ENCODE measurements at places on chromosomes 7 and 10.

DNA sequence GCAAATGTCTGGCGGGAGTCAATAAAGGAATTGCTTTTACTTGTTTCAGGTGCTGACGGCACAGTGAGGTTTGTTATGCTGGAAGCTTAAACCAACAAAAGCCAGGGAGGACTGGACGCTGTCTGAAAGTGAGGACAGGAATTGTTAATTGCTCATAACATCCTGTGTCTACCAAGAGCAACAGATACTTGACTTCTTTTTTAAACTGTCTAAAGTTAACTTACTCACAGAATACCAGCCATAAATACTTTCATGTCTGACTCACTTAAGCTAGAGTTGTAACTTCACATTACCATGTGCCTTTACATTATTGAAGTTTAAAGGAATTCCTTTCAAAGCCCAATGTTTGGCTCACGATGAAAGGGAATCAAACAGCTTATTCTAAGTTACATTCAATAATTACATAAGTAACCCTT, 252.7 kb upstream of the SHH start:
- no peak for DNase-seq

DNA sequence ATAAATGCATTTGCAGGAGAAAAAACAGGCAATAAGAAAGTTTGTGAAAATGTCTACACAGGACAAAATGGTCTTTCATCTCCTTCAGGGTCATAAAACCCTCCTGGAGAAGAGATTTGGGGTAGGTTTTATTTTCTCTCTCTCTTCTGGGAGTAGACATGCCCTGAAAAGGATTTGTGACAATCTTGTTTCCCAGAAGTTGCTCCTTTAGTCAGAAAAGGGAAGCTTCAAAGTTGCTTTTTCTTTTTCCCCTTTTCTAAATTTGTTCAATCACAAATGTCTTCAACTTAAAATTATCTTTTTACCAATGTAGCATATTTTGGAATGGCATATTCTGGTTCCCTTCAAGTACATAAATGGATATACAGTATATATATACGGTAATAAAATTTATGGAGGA, 9.4 kb upstream of the ANKRD22 start:
- no peak for DNase-seq

DNA sequence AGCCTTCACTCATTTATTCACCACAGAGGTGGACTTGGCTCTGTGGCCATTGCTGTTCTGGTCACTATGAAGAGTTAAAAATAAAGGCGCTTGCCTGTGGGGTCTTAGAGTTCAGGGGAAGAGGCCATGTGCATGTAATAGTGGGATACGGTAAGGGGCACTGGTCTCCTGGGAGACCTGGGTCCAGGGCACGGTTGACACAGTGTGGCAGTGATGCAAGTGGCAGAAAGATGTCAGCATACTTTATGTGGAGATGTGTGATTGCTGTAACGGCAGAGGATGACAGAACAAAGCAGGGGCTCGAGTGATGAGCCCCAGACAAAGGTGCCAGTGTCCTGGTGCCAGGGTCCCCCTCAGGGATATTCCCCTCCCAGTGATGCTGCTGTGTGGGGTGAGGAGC, 8.6 kb downstream of the ZSCAN25 start:
- DNase-seq, result no peak

DNA sequence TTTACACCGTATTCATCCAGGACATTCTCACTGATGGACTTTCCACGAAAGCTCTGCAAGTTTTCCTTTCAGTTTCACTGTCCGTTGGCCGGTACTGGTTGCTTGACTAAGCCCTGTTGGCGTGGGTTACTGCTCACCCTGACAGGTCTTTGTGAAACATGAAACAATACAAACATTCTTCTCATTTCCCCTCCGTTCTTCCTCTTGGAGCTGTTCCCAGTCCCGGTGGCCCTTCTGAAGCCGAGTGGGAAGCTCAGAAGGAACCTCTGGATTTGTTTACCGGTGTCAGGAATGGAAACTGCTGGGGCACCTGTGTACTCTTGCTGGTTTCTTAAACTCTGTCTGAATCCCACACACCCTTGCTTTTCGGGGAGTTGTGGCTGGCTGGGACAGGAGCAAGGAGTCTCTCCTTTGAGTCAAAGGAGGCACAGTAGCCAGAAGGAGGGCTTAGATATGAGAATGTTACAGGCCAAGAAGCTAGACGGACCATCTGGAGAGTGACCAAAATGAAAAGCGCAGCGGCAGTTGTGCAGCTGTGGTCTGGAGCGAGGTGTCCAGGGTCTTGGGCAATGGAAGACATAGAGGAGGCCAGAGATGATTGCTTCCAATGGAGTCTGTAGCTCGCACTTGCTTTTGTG, 45.7 kb downstream of the LYZL2 start:
- DNase-seq, result no peak

DNA sequence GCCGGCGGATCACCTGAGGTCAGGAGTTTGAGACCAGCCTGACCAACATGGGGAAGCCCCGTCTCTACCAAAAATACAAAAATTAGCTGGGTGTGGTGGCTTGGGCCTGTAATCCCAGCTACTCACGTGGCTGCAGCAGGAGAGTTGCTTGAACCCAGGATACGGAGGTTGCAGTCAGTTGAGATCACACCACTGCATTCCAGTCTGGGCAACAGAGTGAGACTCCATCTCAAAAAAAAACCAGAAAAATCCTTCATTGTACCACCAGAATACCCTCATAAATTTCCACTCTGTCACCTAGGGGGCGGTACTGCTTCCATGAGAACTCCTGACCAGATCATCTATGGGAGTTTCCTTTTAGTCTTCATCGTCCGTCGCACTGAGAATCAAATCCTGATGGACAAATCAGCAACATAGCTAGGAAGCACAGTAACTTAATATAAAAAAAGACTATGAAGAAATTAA, 225.8 kb upstream of the KLF14 start:
- DNase-seq, result no peak

- DNase-seq, result no peak
These were observed 398.8 kb downstream of the TFEC start for GRCh38 chr7:115631782-115632181.
